ENCODE measurements at places on chromosomes 2 and 18.

GRCh38 chr2:151857650-151858049 lies 29.4 kb upstream of the ARL5A start:
- peak; percentile 43 for DNase-seq

GRCh38 chr2:59754011-59754735 lies 799.3 kb downstream of the BCL11A start:
- no peak for DNase-seq

DNA sequence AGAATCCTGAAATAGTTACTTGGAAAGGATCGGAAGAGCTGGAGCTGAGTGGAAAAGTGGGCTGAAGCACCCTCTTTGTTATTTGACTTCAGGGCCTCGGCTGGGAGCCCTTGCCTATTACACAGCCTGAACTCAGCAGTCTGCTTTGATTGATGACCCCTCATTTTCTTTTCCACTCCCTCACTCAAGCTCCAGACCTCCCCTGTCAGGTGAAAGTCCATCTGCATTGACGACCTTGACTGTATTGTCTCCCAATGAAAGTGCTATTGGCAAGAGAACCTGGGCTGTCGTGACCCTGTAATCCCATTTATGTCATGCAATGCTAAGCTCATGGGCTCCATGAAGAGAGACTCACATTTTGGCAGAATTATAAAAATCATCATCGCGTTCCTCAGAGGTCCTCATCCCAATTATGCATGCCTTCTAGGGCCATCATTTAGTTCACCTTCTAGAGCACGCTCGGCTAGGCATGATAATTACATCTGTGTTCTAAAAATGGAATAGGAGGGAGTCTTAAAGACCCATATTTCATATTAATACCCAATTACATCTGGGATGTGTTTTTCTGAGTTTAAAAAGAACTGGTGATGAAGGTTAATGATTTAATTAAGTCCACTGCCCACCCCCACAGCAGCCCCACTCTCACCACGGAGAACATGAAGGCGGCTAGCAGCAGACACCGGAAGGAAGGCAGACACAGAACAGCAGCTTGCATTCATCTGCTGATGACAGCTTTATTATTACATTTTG lies 472.5 kb downstream of the PID1 start:
- no peak for DNase-seq

GRCh38 chr2:239858179-239858578 lies 167.0 kb downstream of the NDUFA10 start:
- no peak for DNase-seq

DNA sequence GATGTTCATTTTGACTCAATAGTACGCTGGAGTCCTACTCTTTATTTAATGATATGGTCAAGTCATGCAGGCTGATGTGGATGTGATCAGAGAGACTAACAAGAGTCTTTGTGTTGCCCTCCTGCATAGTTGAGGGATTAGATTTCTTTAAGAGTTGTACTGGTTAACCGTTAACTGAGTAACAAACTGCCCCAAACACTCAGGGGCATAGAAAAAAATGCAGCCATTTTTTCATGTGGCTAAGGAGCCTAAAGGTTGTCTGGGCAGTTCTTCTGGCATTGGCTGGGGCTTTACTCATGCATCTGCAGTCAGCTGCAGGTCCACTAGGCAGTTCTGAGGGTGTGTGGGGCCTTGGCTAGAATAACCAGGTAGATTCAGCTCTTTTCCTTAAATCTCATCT lies 32.5 kb downstream of the DOCK10 start:
- DNase-seq = no peak

Data from epithelial cell of proximal tubule (primary cell).